ENCODE measurements at places on chromosomes 12 and 14.

GRCh38 chr14:102776761-102777710 is at the start of gene TRAF3:
Gene TRAF3 (plus strand): TSS chr14:102777449. CDS start chr14:102870202, 92,753 bp downstream.
- peak; percentile 57 for DNase-seq

- peak; percentile 80 for DNase-seq
Observed at GRCh38 chr14:75132382-75133086, 5.7 kb upstream of the NEK9 start.

GRCh38 chr14:50237427-50237826 is 6.0 kb upstream of the SOS2 start:
- no peak for DNase-seq

GRCh38 chr12:3225796-3226180 is 148.6 kb downstream of the TSPAN9 start:
- DNase-seq = no peak

DNA sequence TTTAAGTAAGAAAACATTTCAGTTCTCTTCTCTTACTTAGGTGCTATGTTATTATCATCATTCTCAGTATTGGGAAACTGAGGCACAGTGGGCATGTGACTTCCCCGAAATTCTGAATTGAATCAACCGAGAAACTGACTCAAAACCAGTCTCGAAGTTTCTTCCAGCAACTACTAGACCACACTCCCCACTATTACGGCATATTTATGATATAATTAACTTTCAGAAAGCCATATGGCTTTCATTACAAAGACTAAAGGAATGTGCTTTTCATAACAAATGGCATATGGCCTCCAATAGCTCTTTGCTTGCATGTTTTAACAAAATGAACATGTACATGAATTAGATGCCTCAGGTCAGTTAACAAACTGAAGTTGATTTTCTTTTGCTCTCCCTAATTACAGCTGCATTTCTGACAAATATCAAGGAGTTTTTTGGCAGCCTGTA is 182.9 kb upstream of the SLC38A2 start:
- no peak for DNase-seq

GRCh38 chr14:21723431-21724045 is 49.9 kb upstream of the OR4E1 start:
- DNase-seq = peak; percentile 55

GRCh38 chr12:104347374-104348075 is 44.0 kb downstream of the EID3 start:
- DNase-seq = no peak

- no peak for DNase-seq
Observed at GRCh38 chr12:49784756-49785409, 43.3 kb downstream of the NCKAP5L start.

GRCh38 chr12:99223579-99223978 is 424.0 kb upstream of the GARIN6 start:
- DNase-seq = no peak

DNA sequence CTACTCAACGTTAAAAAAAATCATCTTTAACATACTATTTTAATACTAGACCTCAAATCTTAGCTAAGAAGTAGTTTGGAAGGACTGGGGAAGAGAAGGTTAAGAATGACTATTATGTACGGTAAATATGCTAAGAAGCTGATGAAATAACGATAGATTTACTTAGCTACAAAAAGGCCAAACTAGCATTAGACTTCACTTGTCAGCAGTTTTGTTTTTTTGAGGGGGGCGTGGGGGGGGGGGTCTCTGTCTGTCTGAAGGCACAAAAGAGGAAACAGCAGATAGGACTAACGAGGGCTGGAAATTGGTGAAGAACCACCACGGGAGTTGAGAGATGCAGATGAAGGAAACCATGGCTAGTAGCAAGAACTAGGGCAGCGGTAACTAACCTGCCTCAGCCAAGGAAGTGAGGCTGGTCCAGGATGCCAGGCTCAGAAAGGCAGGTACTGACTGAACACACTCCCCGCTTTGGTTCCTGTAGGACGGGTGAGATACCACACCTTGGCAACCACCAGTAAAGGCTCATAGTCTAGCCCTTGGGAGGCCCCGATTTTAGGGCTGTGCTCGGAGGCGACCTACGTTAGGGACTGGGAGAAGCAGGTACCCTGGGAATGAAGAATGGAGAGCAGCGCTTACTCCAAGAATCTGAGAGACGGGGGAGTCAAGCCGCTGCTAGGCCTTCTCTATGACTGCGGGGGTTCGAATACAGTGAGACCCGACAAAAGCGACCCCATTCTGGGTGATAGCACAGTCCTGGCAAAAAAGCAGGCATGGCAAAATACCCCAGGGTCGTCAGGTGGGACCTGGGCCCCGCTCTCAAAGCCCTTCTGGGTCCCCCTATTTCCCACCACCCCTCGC is 675 bp downstream of the NEDD8 start:
- DNase-seq = no peak

- peak; percentile 25 for DNase-seq
Observed at GRCh38 chr12:49912345-49913255, 8.9 kb upstream of the FAIM2 start.

- no peak for DNase-seq
Observed at GRCh38 chr14:95531473-95531872, 3.4 kb upstream of the GLRX5 start.
